ENCODE measurements at places on chromosomes 3 and 15.

- DNase-seq, result no peak
Measured at GRCh38 chr3:24810881-24811280, 316.2 kb upstream of the THRB start.

DNA sequence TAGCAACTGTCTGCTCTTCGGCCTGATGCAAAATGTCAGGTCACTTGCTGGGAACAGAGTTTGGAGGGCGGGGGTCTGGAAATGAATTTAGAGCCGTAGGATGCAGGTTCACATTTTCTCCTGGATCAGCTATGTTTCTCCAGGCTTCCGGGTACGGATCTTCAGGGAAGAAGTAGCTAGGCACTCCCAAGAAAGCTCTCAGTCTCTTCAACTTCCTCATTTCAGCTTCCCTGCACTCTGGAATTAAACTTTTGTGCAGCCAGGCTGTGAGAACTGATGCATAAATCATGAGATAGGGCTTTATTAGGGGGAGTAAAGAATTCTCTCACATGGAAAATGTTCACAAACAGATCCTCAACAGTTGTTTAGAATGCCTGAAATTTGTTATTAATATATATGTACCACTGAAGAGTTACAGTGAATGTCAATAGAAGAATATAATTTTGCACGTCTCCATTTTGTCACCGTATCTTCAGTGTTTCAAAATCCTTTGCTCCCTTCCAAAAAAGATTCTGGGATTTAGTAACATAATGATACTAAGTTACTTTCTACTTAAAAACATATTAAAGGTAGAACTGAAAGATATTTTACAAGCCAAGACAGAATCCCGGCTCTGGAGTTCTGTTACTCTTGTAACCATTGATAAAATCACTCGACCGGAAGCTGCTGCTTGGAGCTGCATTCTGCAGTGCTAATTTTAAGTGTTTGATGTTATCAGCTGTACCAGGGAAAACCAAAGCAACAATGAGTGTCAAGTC, 178.5 kb upstream of the P2RY1 start:
- no peak for DNase-seq

DNA sequence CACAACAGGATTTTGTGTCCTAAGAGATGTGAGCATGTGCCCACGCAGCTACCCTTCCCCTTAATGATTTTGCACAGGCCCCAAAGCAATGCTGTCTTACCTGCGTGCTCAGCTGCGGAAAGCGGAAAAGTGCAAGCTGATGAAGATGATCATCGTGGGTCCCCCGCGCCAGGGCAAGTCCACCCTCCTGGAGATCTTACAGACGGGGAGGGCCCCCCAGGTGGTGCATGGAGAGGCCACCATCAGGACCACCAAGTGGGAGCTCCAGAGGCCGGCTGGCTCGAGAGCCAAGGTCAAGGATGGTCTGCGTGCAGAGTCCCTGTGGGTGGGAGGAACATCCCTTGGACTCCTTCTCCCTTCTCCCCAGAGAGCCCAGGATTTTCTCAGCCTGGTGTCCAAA, 103.1 kb downstream of the LRRK1 start:
- DNase-seq, result peak; percentile 23

GRCh38 chr3:119647171-119647570, 13.2 kb downstream of the POPDC2 start:
- no peak for DNase-seq

- no peak for DNase-seq
Measured at GRCh38 chr3:146380046-146380445, 89.3 kb downstream of the PLSCR2 start.

- no peak for DNase-seq
Measured at GRCh38 chr15:29352402-29352801, 82.8 kb upstream of the NSMCE3 start.

- no peak for DNase-seq
Measured at GRCh38 chr3:42430781-42431532, 20.5 kb upstream of the LYZL4 start.

DNA sequence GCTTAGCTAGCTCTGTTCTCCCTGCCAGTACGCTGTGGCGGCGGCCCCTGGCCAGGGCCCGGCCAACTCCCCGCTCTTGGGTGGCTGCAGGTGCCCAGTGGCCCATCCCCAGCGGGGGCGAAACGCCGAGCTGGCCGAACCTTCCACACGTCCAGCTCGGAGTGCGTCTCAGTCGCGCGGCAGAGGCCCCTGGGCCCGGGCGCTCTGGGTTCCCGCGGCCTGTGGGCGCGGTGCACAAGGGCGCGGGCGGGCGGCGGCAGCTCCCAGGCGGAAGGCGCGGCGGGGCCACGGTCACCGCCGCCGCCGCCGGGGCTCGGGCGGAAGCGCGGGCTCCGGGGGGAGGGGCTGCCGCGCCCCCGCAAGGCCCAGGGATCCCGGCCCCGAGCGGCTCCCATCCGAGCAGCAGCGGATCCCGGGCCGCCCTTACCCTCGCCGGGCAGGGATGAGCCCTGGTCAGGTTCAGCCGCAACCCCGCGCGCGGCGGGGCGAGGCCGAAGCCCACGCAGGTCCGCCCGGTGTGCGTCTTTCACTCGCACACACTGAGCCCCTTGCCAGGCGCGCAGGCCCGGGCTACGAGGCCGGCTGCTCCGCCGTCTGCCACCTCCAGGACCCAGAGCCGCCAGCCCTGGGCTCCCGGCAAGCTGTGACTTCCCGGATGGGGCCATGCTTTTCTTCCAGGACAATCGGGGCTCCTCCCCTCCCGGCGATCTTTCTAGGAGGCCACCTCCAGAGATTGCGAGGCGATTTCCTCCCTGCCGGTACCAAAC, 54.2 kb downstream of the CCDC54 start:
- DNase-seq, result peak; percentile 94

GRCh38 chr15:93333796-93334195, 244.8 kb upstream of the RGMA start:
- DNase-seq, result peak; percentile 69

DNA sequence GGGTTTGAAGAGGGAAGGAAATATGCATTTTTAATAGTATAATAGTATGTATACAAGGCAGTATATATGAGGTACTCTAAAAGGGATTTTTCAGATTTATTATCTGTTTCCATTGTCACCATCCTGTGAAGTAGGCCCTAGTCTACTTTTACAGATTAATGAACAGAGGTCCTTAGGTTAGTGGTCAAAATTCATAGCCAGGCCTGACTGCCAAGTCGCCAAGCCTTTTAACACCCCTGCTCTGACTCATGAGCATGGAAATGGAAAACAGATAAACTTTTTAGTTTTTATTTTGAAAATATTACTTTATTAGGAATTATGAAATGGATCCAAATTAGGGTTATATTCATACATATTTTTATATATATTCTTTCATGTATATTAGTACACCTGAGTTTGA, 146.9 kb downstream of the BBX start:
- no peak for DNase-seq

DNA sequence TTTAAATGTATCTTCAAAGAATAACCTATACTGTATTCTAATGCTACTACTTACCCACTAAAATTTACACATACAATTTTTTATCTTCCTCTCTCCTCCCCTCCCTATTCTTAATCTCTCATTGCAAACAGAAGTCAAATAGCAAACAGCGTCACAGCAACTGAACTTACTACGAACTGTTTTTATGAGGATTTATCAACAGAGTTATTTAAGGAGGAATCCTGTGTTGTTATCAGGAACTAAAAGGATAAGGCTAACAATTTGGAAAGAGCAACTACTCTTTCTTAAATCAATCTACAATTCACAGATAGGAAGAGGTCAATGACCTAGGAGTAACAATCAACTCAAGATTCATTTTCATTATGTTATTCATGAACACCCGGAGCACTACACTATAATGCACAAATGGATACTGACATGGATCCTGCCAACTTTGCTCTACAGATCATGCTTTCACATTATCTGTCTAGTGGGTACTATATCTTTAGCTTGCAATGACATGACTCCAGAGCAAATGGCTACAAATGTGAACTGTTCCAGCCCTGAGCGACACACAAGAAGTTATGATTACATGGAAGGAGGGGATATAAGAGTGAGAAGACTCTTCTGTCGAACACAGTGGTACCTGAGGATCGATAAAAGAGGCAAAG, 984 bp downstream of the FGF7 start:
- no peak for DNase-seq

DNA sequence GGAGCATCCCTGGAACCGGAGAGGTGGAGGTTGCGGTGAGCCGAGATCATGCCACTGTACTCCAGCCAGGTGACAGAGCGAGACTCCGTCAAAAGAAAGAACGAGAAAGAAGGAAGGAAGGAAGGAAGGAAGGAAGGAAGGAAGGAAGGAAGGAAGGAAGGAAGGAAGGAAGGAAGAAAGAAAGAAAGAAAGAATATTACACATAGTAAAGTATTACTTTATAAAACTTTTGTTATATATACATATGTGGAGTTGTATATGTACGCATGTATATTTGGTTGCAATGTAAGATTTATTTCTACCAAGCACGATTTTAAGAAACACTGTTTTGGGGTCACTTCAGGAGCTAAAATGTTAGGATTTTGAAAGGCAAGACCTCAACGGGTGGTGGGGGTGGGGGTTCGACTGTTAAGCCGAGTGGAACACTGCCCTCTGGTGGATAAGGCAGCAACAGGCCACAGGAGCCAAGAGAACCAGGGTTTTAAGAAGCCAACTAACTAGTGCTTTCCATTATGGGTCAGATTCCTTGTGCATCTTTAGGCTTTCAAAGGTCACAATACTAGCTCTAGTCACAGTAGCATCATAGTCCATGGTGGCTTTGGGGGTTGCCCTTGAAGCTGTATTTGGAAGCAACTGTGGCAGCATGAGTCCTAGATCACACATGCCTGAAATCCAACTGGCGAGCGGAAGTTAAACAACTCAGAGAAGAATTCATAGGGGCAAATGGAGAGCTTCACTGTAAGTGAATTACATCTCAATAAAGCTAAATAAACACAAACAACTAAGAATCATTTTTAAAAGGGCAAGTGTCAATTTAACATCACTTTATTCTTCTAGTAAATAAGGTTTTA, 22.5 kb downstream of the GLB1 start:
- DNase-seq, result peak; percentile 91

DNA sequence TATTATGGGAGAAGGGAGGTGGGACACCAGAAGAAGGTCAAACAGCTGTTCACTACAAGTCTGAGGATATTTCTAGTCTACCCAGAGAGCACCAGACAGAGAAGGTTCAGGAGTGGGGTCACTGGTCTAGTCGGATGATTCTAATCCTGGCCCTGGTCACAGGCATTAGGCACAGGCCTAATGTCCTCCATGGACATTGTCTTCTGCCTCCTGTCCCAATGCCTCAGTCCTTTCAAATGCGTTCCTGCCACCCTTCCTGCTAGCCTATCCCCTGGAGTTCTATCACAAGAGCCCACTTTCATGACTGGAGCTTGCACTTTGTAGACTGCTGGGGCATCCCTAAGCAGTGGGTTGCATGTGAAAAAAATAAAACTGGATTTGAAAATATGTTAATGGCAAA, 83.9 kb upstream of the PFN2 start:
- no peak for DNase-seq

DNA sequence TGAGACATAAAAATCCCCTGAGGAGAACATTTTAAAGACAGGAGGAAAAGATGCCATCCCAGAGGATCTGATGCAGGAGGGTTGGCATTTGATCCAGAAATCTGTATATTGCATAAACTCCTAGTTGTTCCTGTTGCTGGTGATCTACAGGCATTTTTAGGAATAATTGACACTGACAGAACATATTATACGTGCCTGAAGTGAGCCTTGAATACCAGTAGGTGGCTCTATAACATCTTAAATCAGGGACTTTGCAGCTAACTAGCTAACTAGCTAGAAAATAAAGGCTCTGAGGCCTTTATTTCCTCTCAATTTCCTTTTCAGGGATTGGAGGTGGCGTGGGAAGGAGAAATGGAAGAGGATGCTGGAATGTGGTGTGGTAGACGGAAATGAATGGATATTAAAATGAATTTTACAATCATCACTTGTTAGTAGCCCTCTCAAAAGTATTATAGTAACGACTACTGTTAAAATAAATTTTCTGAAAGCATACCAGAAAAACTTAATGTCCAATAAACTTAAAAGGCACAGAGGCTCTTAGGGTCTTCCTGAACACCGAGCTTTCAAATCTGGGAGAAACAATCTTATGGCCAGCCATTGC, 73.8 kb upstream of the ZBED2 start:
- no peak for DNase-seq

DNA sequence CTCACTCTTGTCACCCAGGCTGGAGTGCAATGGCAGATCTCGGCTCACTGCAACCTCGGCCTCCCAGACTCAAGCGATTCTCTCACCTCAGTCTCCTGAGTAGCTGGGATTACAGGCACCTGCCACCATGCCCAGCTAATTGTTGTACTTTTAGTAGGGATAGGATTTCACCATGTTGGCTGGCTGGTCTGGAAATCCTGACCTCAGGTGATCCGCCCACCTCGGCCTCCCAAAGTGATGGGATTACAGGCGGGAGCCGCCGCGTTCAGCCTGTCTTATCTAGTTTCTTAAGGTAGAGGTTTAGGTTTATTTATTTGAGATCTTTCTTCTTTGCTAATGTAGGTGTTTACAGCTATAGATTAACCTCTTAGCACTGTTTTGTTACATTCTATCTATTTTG, 708.8 kb downstream of the ZNF385D start:
- DNase-seq, result no peak

GRCh38 chr15:101371081-101371480, 76.0 kb upstream of the SNRPA1 start:
- no peak for DNase-seq

GRCh38 chr15:92728266-92728665, 72.7 kb upstream of the FAM174B start:
- no peak for DNase-seq

DNA sequence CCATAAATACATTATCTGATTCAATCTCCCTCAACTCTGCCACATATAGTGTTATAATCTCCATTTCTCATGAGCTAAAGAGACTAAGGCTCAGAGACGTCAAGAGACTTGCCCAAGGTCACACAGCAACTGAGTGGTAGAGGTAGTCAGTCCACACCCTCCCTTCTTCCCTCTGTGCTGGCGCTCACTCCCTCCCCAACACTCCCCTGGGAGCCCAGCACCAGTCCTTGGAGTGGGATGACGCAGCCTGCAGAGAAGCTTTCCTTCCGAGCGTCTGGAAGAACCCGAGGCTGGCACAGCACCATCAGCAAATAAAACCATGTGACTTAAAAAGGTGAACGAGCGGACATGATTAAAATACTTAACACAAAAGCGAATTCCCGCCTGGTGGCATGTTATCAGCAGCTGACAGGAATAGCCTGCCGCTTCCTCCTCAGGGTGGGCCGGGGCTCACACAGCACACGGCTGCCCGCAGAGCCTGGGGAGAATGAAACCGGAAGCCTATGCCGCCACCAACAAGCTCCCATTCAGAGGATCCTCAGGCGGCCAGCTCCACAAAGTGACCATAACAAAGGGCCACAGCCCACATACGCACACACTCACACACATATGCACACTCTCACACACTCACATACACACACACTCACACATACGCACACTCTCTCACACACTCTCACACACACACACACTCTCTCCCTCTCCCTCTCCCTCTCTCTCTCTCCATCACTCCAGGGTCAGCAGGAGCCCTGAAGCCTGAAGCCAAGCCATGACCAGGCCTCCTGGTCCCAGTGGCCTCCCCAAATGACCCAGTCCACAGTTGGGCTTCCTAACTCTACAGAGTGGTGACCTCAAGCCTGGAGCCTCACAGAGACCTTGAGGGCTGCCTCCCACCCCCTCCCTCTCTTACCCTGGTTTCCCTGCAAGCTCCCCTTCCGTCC, 120.5 kb downstream of the XXYLT1 start:
- DNase-seq, result peak; percentile 80

- no peak for DNase-seq
Measured at GRCh38 chr3:108241146-108241545, 18.9 kb upstream of the IFT57 start.

GRCh38 chr15:92184142-92184541, 209.5 kb upstream of the ST8SIA2 start:
- DNase-seq, result no peak

- DNase-seq, result no peak
Measured at GRCh38 chr3:44342176-44342790, 3.7 kb downstream of the TCAIM start.
